ENCODE measurements at places on chromosomes 16 and 17.

- DNase-seq: no peak
Measured at GRCh38 chr17:44200478-44201155, 933 bp upstream of the ATXN7L3 start.

DNA sequence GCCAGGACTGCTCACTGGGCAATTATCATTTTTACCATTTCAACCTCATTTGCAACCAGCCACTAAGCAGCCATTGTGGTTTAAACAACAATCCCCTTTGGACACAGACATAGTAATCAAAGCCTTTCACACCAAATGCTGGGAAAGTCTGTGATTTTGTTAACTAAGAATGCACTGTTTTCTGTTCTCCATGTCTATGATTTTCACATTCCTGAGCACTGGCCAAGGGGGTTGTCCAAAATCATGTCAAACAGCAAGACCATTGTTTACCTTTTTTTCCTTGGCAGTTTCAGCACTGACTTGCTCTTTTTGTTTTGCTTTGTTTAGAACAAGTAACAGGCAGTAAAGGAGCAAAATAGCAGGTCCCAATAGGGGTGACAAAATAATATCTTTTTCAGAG, 106.3 kb upstream of the SIAH1 start:
- DNase-seq: no peak

DNA sequence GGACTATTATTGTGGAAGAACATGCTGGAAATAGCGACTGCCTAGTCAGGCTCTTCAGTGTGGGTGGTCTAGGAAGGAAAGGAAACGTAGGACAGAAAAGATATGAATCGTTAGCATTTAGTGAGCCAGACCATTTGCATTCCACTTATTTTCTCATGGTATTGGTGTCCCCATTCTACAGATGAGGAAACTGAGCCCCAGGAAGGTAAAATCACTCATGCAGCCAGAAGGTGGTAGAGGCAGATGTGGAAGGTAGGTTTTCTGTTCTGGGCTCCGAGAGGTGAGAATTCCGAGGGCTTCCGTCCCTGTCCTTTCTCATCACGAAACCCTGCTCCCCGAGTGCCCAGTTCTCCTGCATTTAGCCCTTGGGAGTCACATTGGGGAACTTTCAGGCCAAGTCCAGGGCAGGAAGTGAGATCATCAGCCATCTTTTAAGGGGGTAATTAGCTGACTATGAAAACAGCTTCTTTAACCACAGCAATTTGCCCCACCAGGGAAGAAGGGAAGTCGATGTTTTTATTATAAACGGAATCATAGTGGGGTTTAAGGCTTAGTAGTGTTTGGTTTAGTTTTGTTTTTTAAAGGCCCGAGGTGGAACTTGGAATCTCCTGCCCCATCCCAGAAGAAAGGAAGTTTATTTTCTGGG, 110.7 kb upstream of the IRX3 start:
- DNase-seq: peak; percentile 41

DNA sequence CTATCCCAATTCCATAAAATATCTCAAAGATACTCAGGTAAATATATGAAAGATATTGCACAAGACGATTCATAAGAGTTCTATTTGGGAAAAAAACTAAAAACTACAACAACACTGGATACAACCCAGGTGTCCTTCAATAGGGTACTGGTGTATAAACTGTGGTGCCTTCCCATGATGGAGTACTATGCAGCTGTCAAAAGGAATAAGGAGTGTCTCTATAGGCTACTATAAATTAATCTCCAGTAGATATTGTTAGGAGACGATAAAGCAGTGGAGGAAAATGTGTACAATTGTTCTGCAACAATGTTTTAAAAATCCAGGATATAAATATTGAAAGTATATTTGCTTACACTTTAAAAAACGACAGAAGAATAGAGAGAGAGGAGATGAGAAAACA, 2.4 kb upstream of the KRTAP4-12 start:
- DNase-seq: no peak

GRCh38 chr17:19647697-19648474, 665 bp upstream of the ALDH3A2 start:
- DNase-seq: peak; percentile 21

DNA sequence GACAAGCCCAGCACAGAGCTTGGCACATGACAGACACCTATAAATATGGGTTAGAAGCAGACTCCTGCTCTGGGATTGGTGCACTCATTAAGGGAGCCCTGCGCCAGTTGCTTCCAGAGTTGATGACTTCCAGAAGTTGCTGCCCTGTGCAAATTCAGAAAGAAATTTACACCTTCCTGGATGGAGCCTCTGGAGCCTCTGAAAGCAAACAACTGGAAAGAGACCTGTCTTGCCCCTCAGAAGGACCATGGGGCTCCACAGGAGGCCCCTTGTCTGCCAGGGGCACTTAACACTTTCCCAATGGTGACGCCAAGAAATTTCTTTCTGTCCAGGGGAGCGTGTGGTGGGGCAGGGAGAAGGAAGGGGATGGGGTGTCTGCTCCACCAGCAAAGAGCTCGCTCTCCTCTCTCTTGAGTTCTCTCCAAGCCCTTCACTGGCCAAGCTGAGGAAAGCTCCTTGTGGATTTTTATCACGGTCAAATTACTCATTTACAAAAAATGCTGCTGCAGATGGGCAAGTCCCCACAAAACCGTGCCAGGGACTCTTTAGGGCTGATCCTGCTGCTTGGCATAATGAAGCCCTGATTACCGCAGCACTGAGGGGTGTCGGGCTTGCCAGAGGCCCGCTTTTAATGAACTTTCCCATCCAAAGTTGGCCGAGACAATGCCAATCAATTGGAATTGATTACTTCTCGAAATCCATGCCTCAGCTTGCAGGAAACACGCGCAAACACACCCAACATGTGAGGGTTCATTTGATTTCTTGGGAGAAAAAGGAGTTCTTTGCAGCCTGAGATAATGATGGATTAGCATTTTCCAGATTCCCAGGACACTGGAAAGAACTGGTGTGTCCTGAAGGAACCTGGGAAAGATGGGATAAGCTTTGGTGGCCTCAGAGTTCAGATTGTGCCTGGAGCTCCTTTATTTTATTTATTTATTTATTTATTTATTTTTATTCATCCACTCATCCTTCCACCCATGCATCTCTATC, 583.6 kb upstream of the CDH5 start:
- peak; percentile 56 for DNase-seq

- DNase-seq: no peak
Measured at GRCh38 chr17:77409282-77410161, 268.8 kb downstream of the SEC14L1 start.

GRCh38 chr17:40694584-40694983, 9.0 kb downstream of the KRT24 start:
- no peak for DNase-seq

GRCh38 chr17:44940317-44940716, 7.3 kb downstream of the KIF18B start:
- no peak for DNase-seq

DNA sequence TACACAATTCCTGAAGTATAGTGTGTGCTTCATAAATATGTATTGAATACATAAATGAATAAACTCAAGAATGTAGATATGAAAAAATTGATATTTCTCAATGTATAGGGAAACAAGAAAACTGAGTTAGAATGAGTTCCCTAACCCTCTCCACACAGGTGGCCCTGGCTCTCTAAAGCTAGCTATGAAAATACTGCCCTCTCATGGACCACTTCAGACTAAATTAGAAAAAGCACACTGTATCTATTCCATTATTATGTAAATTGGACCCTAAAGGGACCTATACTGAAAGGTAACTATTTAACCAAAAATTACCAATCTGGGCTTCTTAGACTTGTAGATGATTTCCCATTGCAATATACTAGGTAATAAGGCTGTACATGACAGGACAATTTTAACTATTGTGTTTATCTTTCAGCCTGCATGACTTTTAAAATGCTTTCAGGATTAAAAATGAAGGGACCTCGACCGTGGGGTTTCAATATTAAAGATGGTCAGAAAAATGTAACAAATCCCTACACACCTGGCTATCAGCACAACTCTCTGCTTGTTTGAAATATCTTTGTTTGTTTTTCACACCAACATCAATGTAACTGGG, 672.5 kb upstream of the KIF2B start:
- DNase-seq: no peak

DNA sequence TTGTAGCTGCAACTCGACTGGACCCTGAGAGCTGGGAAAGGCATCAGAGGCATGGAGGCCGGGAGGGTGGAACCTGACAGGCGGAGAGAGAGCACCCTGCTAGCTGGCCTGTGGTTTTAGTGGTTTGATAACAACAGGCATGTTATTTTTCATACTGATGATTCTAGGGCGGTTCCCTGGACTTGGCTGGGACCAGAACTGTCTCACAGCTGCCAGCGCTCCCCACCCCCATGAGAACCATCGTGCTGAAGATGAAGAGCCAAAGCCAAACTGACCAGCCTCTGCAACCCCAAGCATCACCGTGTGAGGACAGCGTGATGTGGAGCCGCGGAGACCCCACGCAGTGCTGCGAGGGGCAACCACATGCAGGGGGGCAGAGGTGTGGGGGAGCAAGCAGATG, 28.5 kb downstream of the MXRA7 start:
- DNase-seq: no peak

DNA sequence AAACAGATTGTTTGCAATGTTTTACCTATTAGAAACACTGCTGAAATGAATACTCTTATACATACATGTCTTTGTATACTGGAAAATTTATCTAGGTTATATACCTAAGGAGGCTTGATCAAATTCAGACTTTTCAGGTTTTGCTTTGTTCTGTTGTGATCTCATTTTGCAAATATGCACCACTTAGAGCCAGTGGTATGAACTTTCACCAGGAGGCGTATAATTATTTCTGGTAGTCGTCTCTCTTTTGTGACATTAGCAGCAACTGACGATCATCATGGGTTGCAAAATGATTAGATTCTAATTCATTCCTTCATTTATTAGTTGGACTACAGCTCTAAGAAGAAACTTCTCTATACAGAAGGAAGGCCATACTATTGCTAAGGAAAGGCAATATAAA, 26.9 kb downstream of the AP1G1 start:
- no peak for DNase-seq

DNA sequence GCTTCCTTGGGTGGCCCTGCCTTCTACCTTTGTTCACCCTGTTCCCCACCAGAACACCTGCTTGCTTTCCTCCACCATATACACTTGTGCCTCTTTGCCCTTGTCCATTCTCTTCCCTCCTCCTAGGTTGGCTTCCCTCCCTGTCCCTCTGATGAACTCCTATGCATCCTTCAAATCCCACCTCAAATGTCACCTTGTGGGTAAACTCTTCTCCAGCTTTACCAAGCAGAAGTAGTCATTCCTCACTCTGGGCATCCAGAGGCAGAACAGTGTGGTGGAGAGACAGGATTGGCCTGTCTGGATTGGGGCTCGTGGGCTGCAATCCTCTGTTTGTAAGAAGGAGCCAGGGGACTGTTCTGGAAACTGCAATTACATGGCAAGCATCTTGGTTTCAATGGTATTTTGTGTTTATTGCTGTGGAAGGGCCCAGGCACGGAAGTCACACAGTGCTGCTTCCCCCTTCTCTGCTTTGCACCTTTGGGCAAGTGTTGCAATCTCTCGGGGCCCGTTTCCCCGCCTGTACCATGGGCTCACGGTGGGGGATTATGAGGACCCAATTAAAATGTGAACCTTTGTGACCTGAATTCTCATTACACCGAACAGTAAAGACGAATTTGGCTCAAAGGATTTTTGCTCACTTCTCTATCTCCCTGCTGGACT, 21.9 kb upstream of the NXPH3 start:
- no peak for DNase-seq

DNA sequence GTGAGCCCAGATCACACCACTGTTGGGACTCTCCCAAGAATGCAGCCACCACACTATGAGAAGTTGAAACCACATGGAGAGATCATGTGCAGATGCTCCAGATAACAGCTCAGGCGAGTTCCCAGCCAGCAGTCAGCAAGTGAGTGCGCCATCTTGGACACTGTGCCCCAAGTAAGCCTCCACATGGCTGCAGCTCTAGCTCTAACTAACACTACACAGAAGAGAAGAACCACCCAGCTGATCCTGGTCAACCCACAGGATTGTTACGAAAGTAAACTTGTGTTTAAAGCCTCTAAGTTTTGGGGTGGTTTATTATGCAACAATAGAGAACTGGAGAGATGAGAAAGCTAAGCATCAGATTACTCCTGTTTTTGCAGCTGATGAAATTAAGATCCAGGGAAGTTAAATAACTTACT, 25.8 kb downstream of the SLC38A7 start:
- DNase-seq: no peak

- no peak for DNase-seq
Measured at GRCh38 chr17:75750661-75751423, 14.2 kb downstream of the GALK1 start.

- no peak for DNase-seq
Measured at GRCh38 chr16:4580250-4580649, 24.1 kb downstream of the C16orf96 start.

GRCh38 chr17:74525465-74525725, 5.9 kb downstream of the CD300LB start:
- no peak for DNase-seq

DNA sequence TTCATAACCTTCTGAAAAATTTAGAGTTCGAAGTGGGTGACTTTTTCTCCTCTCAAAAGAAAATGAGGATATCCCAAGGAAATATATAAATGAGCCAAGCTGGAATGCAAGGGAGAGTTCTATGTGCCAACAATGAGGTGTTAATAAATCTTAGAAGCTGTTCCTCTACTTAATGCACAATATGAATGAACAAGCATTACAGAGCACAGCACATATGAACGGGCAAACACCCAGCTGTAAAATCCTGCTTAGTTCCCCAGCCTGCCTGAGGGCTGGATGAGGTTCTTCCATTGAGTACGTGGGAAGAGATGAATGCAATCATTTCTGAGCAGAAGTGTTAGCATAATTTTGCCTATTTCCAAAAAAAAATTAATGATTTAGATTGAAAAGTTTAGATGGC, 58.1 kb downstream of the WDR59 start:
- DNase-seq: no peak

GRCh38 chr16:1630450-1631213, 18.5 kb downstream of the CRAMP1 start:
- DNase-seq: no peak

- no peak for DNase-seq
Measured at GRCh38 chr17:37725021-37725595, 19.8 kb downstream of the HNF1B start.

- DNase-seq: no peak
Measured at GRCh38 chr17:66351701-66352100, 49.3 kb downstream of the PRKCA start.

- DNase-seq: no peak
Measured at GRCh38 chr17:38960402-38960801, 6.8 kb downstream of the FBXO47 start.

DNA sequence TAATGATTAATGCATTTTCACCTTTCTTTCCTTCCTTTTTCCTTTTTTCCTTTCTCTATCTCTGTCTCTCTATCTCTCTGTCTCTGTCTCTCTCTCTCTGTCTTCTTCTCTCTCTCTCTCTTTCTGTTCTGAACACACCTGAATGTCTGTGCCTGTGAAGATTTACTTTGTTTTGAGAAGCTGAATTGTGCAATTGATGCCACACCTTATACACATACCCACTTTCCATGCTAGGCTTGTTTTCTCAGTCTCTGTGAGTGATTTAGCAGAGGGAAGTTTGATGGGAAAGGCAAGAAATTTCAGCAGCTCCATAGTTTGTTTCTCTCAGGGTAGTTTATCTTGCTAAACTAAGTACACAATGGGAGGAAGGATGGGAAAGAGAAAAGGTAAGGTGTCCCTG, 9.3 kb upstream of the CAPNS2 start:
- DNase-seq: no peak

- DNase-seq: no peak
Measured at GRCh38 chr17:81926451-81927151, 934 bp downstream of the MAFG start.

- no peak for DNase-seq
Measured at GRCh38 chr16:76201385-76201784, 75.8 kb upstream of the CNTNAP4 start.

GRCh38 chr16:86874141-86874540, 295.8 kb downstream of the FOXL1 start:
- no peak for DNase-seq
